Stimulated activated CD4-positive, alpha-beta T cell treated with anti-CD3 and anti-CD28 coated beads, TNF-alpha, amount 100 ng/mL, for 48 hours (primary cell): ENCODE measurements at places on chromosomes 13 and 19.
A peak's percentile ranks its signal among the peaks of the same experiment; 100 is the strongest.

GRCh38 chr19:35143818-35144217, 763 bp downstream of the FXYD7 start:
- DNase-seq: no peak

DNA sequence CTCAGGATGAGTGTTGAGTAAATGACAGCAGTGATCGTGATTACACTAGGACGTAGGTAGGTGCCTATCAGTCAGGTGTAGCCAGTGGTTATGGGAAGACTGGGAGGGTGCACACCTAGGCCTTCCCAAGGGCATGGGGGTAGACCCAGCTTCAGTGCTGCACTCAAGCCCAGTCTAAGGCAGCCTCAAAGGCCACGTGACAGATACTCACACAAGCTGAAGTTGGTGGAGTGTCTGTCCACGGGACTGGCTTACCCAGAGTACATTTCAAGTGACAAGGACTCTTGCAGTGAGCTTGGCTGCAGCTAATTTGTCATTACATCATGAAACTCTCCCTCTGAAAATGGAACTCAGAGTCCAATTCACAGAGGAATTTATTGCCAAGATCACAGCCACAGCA, 118.3 kb downstream of the SHISA2 start:
- no peak for DNase-seq

DNA sequence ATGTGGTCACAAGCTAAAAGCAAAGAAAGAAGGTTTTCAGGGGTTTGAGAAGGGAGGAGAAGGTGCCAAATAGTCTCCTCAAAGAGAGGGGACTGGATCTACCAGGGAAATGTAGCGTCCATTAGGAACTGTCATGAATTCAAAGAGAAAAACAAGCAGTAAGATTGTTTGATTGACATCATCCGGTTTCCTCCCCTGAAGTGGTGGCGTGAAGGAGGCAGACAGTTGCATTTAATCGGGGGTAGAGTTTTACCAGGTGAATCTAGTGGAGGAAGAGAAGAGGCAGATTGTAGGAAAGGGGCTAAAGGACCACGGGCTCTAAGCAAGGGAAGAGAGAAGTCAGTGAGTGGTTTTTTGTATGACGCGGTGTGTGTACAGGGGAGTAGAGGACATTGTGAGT, 13.0 kb upstream of the CYSLTR2 start:
- DNase-seq: no peak

- DNase-seq: no peak
These were observed 224.2 kb downstream of the ZIC5 start for GRCh38 chr13:99747403-99747710.

- DNase-seq: no peak
These were observed 21.6 kb downstream of the LSM14A start for GRCh38 chr19:34193876-34194275.

GRCh38 chr13:42211704-42212464, 60.1 kb upstream of the AKAP11 start:
- DNase-seq: no peak

- DNase-seq: no peak
These were observed 17.1 kb downstream of the COG6 start for GRCh38 chr13:39672378-39673132.

DNA sequence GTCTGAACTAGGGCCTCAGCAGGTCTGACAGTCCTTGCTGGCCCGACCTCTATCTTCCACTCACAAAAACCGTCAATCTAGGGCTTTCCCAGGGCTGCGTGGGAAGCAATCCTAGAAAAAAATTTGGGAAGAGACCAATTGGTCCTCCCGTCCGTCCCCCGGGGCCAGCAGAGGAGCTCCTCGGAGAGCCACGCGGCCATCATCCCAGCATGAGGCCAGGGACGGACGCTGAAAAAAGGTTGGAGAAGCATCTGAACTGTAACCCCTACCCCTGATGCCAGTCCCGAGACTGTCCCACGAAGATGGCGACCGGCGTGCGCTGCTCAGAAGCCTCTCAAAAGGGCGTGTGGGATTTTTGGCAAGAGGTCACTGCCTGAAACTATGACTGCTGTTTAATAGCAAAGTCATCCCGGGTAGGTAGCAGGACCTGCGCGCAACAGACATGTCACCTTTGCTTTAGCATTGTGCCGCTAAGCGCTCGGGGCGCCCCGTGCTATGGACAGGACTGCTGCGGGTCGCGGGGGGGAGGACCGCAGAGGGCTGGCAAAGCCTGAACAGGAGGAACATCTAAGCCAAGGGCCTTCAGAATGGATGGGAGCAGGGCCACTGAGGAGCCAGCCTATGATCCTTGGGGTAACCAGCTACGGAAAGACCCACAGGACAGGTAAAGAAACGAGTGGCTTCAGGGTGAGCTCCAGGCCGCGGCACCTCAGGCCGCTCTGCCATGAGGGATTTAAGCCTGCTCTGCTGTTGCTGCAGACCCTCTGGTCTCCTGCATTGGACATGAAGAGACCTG, 10.6 kb downstream of the AKAP8 start:
- no peak for DNase-seq

GRCh38 chr19:52034051-52034728, 6.0 kb upstream of the ZNF614 start:
- no peak for DNase-seq

- no peak for DNase-seq
These were observed 103.3 kb downstream of the DLEU7 start for GRCh38 chr13:50740052-50740741.

DNA sequence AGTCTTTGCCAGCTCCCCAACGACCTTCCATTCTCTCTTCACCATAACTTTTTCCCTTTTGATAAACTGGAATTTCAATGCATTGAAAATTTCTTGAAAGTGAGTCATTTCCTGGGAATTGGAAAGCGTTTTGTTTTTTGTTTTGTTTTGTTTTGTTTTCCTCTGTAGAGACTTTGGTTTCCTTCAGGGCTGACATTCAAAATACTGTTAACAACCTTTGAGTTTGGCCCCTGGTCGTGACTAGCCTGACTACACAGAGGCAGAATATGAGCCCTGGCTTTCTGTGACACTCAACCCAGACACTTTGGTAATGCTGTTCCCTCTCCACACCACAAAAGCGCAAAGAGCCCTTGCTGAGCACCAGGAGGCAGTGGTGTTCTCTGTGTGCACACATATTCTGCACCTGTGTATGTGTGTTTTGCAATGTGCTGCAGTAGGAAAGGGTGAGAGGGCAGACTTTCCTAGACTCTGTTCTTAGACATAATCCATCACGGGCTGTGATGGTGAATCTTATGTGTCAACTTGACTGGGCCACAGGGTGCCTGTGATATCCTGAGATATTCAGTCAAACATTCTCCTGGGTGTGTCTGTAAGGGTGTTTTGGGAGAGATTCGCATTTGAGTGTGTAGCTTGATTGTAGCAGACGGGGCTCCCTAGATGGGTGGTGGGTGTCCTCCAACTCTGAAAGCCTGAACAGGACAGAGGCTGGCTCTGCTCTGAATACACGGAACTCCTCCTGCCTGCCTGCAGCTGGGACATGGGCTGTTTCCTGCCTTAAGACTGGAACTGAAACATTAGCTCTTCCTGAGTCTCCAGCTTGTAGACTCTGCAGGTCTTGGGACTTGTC, 29.5 kb upstream of the ANKRD10 start:
- peak; percentile 34 for DNase-seq

DNA sequence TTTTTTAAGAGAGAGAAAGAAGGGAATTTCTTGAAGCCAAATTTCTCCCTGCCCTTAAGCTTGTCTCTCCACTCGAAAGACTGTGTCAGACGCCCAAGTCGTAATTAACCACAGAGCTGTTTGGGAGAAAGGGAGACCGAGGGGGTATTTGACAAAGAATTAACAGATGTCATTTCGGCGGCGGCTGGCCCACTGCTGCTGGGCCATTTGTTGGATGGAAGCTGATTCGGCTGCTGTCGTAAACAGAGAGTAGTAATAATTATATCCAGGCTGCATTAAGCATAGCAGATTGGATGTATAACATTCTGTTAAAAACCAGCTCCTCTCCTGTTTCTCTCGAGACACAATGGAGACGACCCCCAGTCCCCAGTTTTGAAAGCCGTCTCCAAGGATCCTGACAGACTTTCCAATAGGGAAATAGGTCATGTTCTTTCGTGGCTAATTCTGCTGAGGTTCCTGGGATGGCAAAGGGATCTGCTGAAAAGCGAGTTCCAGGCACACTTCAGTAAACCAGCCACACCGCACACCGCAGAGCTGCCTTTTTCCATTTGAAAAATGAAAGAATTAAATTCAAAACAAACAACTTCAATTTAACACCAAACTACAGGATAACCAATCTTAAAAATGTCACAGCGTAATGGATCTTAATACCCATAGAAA, 71.5 kb downstream of the KCTD15 start:
- no peak for DNase-seq

DNA sequence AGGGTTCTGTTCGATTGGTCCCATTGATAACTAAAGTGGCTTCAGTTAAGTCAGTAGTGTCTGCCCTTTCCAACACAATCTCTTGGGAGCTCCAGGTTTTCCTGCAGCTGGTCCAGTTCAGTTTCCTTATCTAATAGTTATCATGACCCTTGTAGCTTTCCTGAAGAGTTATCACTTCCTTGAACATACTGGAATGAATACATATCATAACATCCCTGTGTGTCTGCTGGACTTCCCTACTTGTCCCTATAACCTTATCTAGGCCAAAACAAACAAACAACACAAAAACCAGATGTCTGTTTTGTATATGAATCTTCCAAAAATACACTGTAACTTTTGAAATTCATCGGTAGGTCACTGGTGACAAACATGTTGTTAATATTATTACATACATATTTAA, 167.6 kb downstream of the DCT start:
- no peak for DNase-seq

DNA sequence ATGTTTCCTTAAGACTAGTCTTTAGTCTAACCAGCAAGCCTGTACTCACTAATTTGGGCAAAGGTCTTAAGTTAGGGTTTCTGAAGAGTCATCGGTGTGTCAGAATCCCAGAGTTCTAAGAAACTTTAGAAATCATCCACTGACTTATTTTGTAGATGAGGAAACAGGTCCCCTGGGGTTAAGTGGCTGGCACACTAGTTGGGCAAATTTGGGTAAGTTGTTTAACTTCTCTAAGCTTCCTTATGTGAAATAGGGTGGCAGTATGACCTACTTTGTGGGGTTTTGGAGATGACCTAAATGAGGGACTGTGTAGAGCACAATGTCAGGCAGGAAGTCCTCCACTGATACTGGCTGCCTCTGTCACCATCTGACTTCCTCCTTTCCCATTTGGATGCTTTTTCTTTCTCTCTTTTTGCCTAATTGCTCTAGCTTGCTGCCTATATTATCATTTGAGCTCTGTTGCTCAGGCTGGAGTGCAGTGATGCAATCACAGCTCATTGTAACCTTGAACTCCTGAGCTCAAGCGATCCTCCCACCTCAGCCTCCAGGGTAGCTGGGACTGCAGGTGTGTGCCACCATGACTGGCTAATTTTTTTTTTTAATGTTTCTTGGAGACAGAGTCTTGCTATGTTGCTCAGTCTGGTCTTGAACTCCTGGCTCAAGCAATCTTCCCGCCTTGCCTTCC, 2.3 kb downstream of the ADGRE3 start:
- no peak for DNase-seq

DNA sequence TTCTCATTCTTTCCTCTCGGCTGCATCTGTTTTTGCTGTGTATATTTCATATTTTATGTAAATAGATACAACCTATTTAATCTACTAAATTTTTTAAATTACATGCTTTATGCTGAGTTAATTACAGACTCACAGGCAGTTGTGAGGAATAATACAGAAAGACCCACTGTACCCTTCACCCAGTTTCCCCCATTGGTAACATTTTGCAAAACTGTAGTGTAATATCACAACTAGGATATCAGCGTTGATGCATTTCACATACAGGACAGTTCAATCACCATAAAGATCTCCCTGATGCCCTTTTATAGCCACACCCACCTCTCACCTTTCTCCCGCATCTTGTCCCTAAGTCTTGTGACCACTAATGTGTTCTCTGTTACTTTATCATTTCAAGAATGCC, 43.5 kb downstream of the GSX1 start:
- DNase-seq: no peak

DNA sequence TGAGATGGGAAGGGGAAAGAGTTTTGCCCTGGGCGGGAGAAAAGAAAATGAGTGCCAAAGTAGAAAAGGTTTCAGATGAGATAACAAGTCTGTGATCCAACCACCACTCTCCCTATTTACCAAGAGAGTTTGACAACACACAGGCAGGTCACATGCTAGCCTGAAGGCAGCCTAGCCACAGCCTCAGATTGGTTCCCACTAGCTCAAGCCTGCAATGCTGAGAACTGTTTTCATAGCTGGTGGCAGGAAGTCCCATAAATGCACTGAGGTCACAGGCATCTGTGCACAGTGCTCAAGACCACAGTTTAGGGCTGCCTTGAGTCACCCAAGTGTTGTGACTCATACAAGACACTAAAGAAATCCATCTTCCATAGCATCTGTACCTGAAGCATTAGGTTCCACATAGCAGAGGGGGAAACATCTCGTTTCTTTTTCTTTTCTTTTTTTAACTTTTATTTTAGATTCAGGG, 18.5 kb upstream of the POP4 start:
- DNase-seq: no peak

DNA sequence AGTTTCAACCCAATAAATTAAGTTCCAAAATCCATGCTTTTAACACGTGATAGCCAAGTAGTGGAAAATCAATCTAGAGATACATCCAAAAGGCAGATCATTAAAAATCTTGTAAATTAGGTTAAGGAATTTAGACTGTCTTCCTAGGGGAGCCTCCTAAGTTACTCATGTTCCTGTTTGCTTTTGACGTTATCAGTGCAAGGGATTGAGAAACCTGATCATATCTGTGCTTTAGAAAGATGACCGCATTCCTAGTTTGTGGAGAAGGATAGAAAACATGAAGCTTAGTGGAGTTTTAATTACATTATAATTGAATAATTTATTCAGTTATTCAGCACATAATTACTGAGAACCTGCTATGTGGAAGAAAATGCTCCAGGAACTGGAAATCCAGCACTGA, 251.0 kb upstream of the ARGLU1 start:
- no peak for DNase-seq

- DNase-seq: no peak
These were observed 39.1 kb downstream of the EFNB2 start for GRCh38 chr13:106496072-106496997.

- no peak for DNase-seq
These were observed 60.6 kb downstream of the CDADC1 start for GRCh38 chr13:49308097-49308875.

- no peak for DNase-seq
These were observed 51.6 kb upstream of the F7 start for GRCh38 chr13:113053801-113054604.

GRCh38 chr13:71358218-71358617, 508.8 kb downstream of the DACH1 start:
- no peak for DNase-seq

- DNase-seq: no peak
These were observed 43.9 kb downstream of the ZC3H13 start for GRCh38 chr13:46008631-46009030.

DNA sequence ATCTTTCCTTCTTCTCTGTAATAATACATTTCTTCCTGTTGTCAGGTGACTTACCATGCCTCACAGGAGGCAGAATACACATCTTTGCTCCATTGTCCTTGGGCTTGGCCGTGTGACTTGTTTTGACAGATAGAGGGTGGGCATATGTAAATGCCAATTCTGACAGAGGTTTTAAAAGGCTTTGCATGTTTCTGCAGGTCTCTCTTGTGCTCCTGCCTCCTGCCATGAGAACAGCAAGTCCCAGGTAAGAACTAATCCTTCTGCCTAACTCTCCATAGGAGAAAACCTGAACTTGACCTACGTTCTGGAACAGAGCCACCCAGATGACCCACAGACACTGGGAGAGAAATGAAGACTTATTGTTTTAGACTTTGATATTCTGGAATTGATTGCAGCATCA, 88.7 kb upstream of the TNFSF11 start:
- DNase-seq: no peak

GRCh38 chr19:13963603-13964105, 11.3 kb downstream of the DCAF15 start:
- DNase-seq: no peak
